ENCODE measurements at places on chromosomes 11 and 22. TPM values are rescaled to one million over a fixed set of nuclear protein-coding genes. Genes with fewer than 3 reads are reported as not detected.

SPDYC gene
- not detected for polyA plus RNA-seq

MDK gene
- 772 TPM for polyA plus RNA-seq

GPHA2 gene
- polyA plus RNA-seq = 0.15 TPM

CHRM1 gene
- 0.76 TPM for polyA plus RNA-seq

ROM1 gene
- polyA plus RNA-seq = 6.4 TPM

CRYBB3 gene
- 0.42 TPM for polyA plus RNA-seq

ELMOD1 gene
- 5.3 TPM for polyA plus RNA-seq

PNPLA5 gene
- 0.12 TPM for polyA plus RNA-seq

DTX4 gene
- polyA plus RNA-seq = 69.1 TPM

TBX10 gene
- not detected for polyA plus RNA-seq

SYCE3 gene
- polyA plus RNA-seq = not detected

NELL1 gene
- polyA plus RNA-seq = 0.62 TPM

TIGD3 gene
- polyA plus RNA-seq = 0.15 TPM

ESAM gene
- 98.1 TPM for polyA plus RNA-seq

CRYBB2 gene
- polyA plus RNA-seq = 1.1 TPM

CNGA4 gene
- 1.5 TPM for polyA plus RNA-seq

USP47 gene
- 82.0 TPM for polyA plus RNA-seq

PHLDB1 gene
- 80.3 TPM for polyA plus RNA-seq

SLC43A1 gene
- polyA plus RNA-seq = 16.8 TPM

VSIG10L2 gene
- not detected for polyA plus RNA-seq

GRIA4 gene
- 0.51 TPM for polyA plus RNA-seq

TENM4 gene
- 3.1 TPM for polyA plus RNA-seq

DDI1 gene
- not detected for polyA plus RNA-seq

UCP3 gene
- polyA plus RNA-seq = 1.9 TPM

GLYAT gene
- polyA plus RNA-seq = 0.58 TPM

MED15 gene
- 38.8 TPM for polyA plus RNA-seq

TMPRSS6 gene
- 0.79 TPM for polyA plus RNA-seq

BLID gene
- polyA plus RNA-seq = not detected

BAD gene
- polyA plus RNA-seq = 87.5 TPM

CAPN5 gene
- 30.0 TPM for polyA plus RNA-seq

APOL5 gene
- polyA plus RNA-seq = not detected

KIF18A gene
- 16.9 TPM for polyA plus RNA-seq

CDKN1C gene
- 73.7 TPM for polyA plus RNA-seq

TBCEL gene
- 31.4 TPM for polyA plus RNA-seq

OR10A2 gene
- not detected for polyA plus RNA-seq

ARHGAP8 gene
- polyA plus RNA-seq = 30.2 TPM

CD6 gene
- 0.99 TPM for polyA plus RNA-seq

PATE2 gene
- 0.20 TPM for polyA plus RNA-seq

SCN2B gene
- polyA plus RNA-seq = 4.0 TPM

PHLDA2 gene
- 0.55 TPM for polyA plus RNA-seq

KIRREL3 gene
- 1.2 TPM for polyA plus RNA-seq

ART5 gene
- 1.0 TPM for polyA plus RNA-seq

MOGAT2 gene
- polyA plus RNA-seq = not detected

BDNF gene
- polyA plus RNA-seq = 0.23 TPM

OVCH2 gene
- polyA plus RNA-seq = 3.0 TPM

PGA3 gene
- 0.14 TPM for polyA plus RNA-seq

MIOX gene
- not detected for polyA plus RNA-seq

NEU3 gene
- polyA plus RNA-seq = 16.1 TPM

DDX17 gene
- 801 TPM for polyA plus RNA-seq

SEPTIN3 gene
- polyA plus RNA-seq = 1.6 TPM

CWF19L2 gene
- polyA plus RNA-seq = 25.3 TPM
